ENCODE measurements at places on chromosomes 7 and 10.

GRCh38 chr7:26091933-26092332, 60.1 kb upstream of the NFE2L3 start:
- peak; percentile 25 for DNase-seq

DNA sequence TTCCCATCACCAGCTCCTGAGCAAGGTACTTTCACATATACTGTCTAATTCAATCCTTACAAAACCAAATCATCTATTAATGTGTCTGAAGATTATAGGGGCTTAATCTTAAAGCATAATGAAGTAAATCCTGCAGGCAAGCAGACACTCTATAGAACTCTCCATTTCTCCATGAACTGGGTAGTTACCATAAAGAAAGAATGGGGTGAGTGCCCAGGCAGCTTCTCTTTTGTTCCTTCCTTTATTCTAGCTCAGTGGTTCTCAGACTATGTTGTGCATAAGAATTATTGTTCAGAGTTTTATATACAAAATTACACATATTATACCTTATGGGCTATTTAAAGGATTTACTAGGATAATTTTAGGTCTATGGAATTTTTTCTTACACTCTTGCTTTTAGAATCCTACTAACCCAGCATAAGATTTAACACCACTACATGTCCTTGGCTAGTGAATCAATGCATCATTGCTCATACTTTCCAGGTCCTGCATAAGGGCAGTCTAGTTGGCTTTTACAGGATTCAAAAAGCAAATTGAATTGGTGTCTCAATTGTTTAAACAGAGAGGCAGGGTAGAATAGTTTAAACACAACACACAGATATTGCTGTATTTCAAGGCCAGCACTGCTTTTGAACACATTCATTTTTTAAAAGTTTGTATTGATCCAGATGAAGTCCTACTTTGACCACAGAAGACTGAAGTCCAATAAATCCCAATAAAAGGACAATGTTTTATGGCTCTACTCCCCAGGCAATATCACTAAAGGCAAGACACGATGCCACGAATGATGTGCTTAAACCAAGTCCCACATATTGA, 12.9 kb downstream of the SGCE start:
- DNase-seq, result no peak

- no peak for DNase-seq
These were observed 28.1 kb downstream of the DNMBP start for GRCh38 chr10:99981581-99982199.

- DNase-seq, result no peak
These were observed 256.0 kb downstream of the AHR start for GRCh38 chr7:17554341-17555015.

DNA sequence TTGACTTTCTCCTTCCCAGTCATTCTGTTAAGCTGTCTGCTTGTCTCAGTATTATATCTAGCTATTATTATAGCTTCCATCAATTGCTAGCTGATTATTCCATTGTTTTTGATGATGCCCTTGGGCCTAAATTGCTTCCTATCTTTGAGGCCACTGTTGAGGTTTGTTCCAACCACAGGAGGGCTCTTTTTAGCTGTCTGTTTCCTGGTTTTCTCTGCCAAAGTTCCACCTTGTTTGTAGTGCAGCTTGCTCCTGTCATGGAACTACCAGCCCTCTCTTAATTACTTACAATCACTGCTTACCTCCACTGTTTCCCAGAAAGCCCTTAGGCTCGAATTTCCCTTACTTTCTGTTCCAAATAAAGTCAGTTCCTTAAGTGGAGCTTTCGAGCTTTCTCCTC, 118.7 kb upstream of the SEC61G start:
- DNase-seq, result no peak

- no peak for DNase-seq
These were observed 420.3 kb upstream of the AUTS2 start for GRCh38 chr7:69177941-69178494.

GRCh38 chr7:129790136-129790535, 162.6 kb downstream of the UBE2H start:
- no peak for DNase-seq

GRCh38 chr10:131132681-131133080, 178.8 kb downstream of the TCERG1L start:
- no peak for DNase-seq

GRCh38 chr10:35437829-35438228, 101.5 kb downstream of the CCNY start:
- no peak for DNase-seq

DNA sequence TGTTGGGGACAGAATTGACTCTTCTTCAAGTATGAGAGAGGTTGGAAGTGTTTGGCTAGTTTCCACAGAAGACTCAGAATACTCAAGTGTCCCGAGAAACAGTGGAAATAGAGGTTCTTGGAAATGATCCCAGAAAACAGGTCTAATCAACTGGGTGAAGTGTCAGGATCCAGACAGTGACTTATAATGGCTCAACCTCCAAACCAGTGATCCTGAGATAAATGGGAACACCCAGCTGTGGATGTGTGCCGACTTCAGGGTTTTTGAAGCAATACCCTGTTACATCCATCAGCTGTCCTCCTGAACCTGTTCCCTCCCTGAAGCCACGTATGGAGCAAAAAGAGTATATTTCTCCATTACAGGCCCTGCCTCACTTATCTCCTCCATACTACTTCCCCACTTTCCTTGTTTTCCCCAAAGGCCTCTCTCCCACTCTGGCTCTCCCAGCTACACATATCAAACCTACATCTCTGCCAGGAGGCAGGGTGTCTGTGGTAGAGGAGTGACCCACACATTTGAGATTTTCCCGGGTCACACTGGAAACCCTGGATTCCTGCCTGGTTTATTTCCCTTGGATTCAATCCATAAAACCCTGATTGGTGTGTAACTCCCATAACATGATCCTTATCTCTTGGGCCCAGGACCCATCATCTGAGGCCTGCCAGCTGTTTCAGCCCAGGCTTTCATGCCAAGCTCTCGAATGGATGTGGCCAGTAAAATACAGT, 17.6 kb upstream of the ELOVL3 start:
- no peak for DNase-seq

DNA sequence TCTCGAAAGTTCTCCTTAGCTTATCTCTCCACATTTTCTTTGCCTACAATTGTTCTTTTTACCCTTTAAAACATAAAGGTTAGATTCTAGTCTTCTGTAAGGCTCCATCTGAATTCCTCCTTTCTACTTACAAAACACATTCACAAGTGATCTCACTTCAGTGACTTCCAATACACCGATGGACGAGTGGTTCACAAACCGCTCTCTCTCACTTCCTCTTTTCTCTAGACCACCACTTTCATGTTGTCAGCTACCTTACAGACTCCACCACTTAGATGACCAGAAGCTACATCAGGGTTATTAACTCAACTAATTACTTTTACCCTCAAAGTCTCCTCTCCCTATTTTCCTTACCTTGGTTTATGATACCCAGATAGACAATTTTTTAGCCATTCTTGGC, 11.8 kb downstream of the MET start:
- DNase-seq, result no peak

- no peak for DNase-seq
These were observed 16.0 kb downstream of the PTPN12 start for GRCh38 chr7:77553123-77553522.

DNA sequence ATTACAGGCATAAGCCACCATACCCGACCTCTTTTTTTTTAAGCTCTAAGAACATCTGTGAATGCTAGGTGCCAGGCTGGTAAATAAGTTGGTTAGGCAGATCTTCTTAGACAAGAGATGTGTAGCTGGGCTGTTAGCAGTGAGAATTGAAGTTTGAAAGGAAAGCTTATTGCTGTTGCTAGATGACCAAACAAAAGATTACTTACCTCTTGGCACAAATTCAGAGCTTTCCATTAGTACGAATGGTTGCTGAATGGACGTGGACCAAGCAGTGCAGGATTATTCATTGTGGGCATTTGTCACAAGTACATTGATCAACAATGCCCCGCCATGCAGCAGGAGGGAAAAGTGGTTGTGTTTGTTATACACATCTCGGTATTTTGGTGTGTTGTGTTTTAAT, 131.2 kb downstream of the GFRA1 start:
- DNase-seq, result no peak

DNA sequence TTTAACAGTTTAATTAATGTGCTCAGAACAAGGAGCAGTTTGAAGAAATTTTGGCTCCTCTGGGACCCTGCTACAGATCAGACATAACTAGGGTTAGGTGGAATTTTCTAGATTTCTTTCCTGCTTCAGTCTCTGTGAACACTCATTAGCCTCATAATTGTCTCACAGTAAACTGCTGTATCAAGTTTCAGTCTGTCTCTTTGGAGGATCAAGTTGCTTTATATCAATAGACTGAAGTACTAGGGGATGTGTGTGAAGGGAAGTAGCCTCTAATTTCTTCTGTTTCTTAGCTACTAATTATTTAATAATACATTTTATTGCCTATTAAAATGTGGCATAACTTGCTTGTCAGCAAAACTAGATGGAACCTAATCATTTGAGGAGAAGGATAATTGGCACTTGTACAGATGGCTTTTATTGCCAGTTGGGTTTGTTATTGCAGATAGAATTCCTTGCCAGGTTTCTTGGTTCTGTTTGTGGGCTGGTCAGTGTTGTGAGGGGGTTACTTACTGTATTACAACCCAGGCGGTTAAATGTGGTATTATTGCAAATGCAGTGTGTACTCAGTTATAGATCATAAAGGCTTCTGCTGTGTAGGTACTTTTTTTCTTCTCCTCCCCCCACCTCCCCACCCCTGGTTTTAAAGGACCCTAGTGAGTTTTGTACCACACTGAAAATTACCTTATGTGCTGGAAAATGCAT, 758.0 kb downstream of the AUTS2 start:
- no peak for DNase-seq

GRCh38 chr7:75981453-75982305, 12.7 kb downstream of the TMEM120A start:
- no peak for DNase-seq

- DNase-seq, result no peak
These were observed 58.1 kb downstream of the AGMO start for GRCh38 chr7:15503603-15504290.

- DNase-seq, result no peak
These were observed 45.5 kb downstream of the NOD1 start for GRCh38 chr7:30433082-30433481.

DNA sequence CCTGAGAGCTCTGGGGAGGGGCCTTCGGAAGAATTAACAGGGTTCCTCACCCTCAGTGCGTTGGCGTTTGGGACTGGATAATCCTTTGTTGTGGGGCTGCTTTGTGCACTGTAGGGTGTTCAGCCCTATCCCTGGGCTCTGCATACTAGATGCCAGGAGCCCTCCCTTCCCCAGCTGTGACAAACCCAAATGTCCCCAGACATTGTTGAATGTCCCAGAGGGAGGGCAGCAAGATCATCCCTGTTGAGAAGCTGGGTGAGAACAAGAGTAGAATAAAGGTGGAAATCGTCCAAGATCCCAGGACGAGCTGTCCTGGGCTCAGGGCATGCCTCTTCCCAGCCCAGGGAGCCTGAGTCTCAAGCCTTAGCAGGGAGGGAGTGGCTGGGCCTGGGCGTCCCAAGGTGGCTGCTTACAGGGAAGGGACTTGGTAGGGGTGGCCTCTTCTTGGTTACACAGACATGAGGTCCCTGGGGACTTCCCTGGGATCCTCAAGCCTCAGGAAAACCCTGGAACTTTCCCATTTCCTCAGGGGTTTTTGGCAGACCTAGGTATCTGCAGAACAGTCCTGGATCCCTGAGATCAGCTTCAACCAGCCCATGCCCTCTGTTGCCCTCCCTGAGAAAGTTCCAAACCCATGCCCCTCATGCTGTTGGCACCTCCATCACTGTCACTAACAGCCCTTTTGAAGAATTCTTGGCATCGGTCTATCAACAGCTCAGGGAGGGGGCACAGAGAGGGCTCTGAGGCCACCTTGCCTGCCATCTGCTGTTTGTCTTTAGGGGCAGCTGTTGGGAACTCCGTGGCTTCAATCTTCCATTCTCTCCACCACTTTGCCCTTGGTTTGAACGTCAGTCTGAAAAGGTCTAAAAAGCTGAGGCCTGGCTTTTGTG, 53.7 kb downstream of the GOLGA7B start:
- no peak for DNase-seq

DNA sequence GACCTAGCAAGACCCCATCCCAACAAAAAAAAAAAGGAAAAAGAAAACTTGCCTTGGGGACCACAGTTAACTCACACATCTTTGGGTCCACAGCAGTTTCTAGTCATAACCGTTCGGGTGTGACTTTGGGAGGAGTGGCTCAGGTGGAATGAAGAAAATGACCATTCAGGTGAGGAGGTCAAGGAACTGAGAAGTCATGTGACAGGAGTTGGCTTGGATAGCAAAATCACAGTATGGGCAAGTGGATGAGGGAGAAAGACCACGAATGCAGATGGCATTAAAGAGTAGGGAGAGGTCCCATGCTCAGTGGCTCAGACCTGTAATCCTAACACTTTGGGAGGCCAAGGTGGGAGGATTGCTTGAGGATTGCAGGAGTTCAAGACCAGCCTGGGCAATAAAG, 17.1 kb upstream of the CNOT4 start:
- DNase-seq, result no peak

All from T-helper 1 cell (primary cell).